Peyer's patch (tissue), 4 donors: ENCODE measurements at places on chromosomes 16 and 17. TPM values are rescaled to one million over a fixed set of nuclear protein-coding genes. Genes with fewer than 3 reads are reported as not detected.

ESRP2 gene
- total RNA-seq: 37.8 TPM

FAM171A2 gene
- 0.27 TPM for total RNA-seq

ADAP2 gene
- total RNA-seq: 1.6 TPM

GH2 gene
- total RNA-seq: not detected

SLC6A2 gene
- total RNA-seq: not detected

CCL1 gene
- total RNA-seq: not detected
